ENCODE measurements at places on chromosomes 3 and 15.

- DNase-seq = no peak
These were observed 27.6 kb downstream of the CORO2B start for GRCh38 chr15:68606375-68606774.

- DNase-seq = no peak
These were observed 136.3 kb upstream of the LRRFIP2 start for GRCh38 chr3:37310666-37311050.

DNA sequence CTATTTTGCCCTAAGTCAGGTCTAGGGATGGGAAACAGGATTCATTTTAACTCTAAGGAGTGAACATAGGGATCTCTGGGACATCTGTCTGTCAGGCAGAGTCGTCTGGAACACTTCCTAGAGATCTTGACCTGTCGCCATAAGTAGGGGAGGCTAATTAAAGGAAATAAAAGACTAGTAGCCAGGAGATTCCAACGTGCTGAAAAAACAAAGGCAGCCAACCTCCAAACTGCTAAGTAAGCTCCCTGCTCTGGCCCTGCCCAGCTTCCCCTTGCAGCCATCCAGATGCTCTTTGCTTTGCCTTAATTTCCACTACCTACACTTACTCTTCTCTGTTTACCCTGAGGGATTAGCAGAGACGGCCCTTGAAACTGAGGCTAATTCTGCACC, 18.4 kb upstream of the TSEN2 start:
- DNase-seq = no peak

GRCh38 chr3:40299721-40300335, 9.7 kb upstream of the EIF1B start:
- DNase-seq = no peak

DNA sequence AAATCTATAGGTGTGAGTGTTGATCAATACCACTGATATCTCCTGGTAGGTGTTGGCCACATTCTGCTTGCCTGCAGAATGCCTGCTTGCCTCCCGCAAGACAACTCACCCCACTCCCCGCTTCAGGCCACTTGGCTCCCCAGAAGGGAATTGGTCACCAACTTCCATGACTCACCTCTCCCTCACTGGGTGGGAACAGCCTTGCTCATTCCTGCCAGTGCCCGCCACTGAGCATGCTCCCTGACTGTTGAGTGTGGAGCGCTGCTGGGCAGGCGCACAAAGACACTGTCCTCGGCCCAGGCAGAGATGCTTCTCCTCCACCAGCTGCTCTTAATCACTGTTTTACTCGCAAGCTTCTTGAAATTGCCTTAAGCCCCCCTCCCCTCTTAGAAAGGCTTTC, 57.3 kb upstream of the PPP2R3A start:
- peak; percentile 75 for DNase-seq

- peak; percentile 1 for DNase-seq
These were observed 162.6 kb downstream of the CCNL1 start for GRCh38 chr3:156997351-156997750.

- no peak for DNase-seq
These were observed 4.5 kb downstream of the THRB start for GRCh38 chr3:24490151-24490550.

- no peak for DNase-seq
These were observed 119.0 kb downstream of the XXYLT1 start for GRCh38 chr3:195151866-195152541.

DNA sequence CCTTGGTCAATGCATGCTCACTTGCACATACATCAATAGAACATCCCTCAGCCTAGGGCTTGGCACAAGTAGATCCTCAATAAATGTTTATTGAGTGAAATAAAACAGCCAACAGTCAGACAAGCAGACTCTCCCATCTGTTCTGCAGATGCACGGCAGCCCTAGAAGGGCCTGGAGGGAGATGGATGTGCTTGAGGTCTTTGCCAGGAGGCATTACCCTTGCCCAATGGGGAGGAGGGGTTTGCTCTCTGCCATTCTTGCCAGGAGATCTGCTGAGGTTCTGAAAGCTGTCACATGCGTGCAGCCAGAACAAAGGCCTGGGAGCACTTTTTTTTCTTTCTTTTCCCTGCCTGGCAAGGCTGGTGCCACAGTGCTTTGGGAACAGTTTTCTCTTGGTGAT, 349.3 kb upstream of the THRB start:
- no peak for DNase-seq

DNA sequence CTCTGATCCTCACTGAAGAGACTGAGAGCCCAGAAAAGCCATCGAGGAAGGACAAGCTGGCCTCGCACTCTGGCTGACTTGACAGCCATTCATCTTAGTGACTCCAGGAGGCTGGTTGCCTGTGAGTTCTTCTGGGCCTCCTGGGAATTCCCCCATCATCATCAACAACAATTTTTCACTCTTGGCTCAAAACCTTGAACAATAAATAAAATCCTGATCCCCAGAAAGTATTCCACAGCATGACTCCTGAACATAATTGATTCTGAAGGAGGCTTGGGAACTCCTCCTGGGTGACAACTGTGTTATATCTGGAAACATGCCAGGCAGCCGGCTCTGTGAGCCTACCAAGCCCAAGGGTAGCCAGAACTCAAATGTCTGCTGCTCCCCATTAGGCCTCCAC, 188.6 kb downstream of the SHQ1 start:
- no peak for DNase-seq

- DNase-seq = no peak
These were observed 167.3 kb downstream of the FAM43A start for GRCh38 chr3:194852831-194853508.

GRCh38 chr3:52479877-52480575, 15.1 kb upstream of the STAB1 start:
- no peak for DNase-seq

DNA sequence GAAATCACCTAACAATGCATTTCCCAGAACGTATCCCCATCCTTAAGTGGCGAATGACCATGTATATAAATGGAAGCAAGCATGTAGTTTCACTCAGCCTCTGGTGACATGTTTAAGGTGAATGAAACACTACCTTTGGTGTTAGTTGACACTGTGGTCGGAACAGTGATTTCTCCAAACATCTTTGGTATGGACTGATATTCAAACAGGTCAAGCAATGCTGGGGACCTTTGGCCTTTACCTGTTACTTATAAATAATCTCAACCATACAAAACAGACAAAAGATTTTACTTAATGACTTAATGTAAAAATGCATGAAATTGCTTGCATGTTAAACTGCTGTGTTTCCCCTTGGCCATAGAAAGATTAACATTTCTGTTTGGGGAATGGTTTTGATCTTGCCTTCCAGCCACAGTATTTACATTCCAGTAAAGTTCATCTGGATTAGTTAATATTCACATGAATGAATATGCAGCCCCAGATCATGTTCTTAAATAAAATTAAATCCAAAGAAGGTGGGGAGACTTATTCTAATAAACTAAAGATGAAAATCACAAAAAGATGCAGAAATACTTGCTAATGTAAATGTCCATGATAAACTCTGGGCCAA, 74.4 kb upstream of the HES1 start:
- no peak for DNase-seq

GRCh38 chr3:55294557-55294956, 192.5 kb downstream of the WNT5A start:
- DNase-seq = no peak

GRCh38 chr15:38460543-38460942, 6.6 kb downstream of the FAM98B start:
- DNase-seq = no peak

- no peak for DNase-seq
These were observed 4.6 kb downstream of the P2RY1 start for GRCh38 chr3:152839511-152839910.

- no peak for DNase-seq
These were observed 8.6 kb upstream of the EBLN2 start for GRCh38 chr3:73052857-73053256.

- no peak for DNase-seq
These were observed 26.6 kb upstream of the TAFA4 start for GRCh38 chr3:68958932-68959331.

DNA sequence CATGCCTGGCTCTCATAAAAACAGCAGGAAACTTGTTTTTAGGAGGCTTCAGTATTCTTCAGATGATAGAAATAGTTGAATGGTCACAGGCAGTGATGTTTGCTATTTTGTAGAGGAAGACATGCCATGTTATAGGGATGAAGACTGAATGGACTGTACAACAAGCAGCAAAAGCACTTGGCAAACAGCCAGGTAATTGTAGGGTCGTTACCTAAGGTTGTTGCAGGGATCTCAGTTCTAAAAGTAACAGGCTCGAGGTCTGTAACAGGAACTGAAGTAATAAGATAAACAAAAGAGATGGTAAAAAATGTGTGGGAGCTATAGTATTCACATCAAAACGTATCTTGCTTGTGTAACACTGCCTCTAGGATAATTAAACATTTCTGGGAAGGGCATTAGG, 116.3 kb downstream of the TFG start:
- no peak for DNase-seq
